ENCODE measurements at places on chromosomes 13 and 19.

DNA sequence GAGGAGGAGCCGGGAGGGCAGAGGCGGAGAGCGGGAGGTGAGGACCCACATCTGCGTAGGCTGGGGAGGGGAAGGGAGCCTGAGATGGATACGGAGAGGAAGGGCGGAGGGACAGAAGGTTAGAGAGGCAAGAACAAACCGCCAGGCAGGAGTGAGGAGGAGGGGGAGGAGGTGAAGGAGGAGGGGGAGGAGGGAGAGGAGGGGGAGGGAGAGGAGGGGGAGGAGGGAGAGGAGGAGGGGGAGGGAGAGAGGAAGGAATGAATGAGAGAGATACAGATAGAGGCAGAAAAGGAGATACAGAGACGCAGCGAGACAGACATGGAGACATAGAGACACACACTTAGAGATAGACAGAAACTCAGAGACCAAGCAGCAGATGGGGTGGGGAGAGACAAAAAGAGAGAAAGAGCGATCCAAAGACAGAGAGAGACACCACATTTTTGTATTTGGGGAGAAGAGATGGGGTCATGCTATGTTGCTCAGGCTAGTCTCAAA lies 782 bp upstream of the CA11 start:
- no peak for DNase-seq

DNA sequence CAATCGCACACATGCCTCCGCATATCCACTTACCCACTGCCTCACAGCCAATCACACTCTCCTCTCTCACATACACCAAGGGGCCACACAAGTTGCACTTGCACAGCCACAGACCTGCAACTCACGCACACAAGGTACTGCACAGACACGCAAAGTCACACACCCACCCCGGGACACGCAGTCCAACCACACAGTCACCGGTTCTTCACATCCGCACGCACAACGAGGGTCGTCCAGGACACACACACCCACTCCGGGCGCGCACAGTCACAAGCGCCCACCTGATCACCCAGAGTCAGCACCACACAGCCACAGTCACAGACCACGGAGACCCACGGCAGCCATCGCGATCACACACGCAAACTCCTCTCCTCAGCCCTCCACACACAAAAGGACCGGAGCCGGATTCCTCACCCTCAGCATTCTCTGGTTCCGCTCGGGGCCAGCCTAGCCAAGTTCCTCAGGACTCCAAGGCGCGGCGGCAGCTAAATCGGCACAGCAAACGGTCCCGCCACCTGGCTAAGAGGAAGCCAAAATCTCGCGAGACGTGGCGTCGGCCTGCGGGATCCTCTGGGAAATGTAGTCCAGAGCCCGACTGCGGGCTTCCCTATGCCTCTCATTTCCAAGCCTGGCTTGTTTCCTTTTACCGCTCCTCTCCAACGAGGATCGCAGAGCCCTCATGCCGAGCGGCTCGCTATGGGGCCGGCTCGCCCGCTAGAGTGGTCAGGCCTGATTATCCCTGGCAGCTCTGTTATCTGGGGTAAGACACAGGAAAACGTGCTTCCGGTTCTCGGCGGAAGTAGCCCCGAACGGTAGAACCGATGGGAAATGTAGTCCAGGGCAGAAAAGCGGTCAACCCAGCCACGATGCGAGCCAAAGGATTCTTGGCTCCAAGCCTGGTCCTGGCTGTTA lies at the start of gene ZNF850:
Gene ZNF850, minus strand, starts transcription at position 497 of the 912 bp plus-strand sequence. CDS start 10,201 bp downstream, outside the sequence.
- DNase-seq: peak; percentile 96

GRCh38 chr13:48162217-48162616 lies 67.3 kb upstream of the MED4 start:
- DNase-seq: no peak

GRCh38 chr19:3766520-3766919 lies 4.0 kb downstream of the MRPL54 start:
- DNase-seq: no peak

GRCh38 chr13:110450941-110451730 lies 110.4 kb downstream of the RAB20 start:
- no peak for DNase-seq

DNA sequence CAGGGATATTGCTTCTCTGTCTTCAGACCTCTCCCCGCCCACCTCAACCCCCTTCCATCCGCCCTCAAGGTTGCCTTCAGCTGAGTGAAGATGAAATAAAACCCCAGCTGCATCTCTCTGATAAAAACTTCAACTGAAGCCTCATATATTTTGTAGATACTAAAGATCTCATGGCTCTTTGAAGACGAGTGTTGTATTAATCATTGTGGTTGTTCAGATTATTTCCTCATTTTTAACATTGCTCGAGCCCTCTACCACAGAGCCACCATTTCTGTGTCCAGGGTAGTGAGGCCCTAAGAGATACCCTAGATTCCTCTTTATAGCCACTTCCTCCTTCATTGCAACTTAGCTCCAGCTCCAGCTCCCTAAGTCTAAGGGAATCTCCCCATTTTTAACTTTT lies 312.8 kb upstream of the ZNF507 start:
- no peak for DNase-seq

Measured in occipital lobe (tissue), 3 donors.